ENCODE measurements at places on chromosomes 13 and 19.

GRCh38 chr19:49890349-49891311 is 6.1 kb downstream of the IL4I1 start:
- DNase-seq = peak; percentile 78

- peak; percentile 64 for DNase-seq
Observed at GRCh38 chr13:76677043-76677442, 209.2 kb downstream of the KCTD12 start.

- no peak for DNase-seq
Observed at GRCh38 chr13:108984251-108984920, 355.0 kb downstream of the MYO16 start.

- peak; percentile 99 for DNase-seq
Observed at GRCh38 chr19:13880059-13881043, 3.4 kb downstream of the NANOS3 start.

- DNase-seq = no peak
Observed at GRCh38 chr13:43573361-43573740, 213.4 kb downstream of the ENOX1 start.

DNA sequence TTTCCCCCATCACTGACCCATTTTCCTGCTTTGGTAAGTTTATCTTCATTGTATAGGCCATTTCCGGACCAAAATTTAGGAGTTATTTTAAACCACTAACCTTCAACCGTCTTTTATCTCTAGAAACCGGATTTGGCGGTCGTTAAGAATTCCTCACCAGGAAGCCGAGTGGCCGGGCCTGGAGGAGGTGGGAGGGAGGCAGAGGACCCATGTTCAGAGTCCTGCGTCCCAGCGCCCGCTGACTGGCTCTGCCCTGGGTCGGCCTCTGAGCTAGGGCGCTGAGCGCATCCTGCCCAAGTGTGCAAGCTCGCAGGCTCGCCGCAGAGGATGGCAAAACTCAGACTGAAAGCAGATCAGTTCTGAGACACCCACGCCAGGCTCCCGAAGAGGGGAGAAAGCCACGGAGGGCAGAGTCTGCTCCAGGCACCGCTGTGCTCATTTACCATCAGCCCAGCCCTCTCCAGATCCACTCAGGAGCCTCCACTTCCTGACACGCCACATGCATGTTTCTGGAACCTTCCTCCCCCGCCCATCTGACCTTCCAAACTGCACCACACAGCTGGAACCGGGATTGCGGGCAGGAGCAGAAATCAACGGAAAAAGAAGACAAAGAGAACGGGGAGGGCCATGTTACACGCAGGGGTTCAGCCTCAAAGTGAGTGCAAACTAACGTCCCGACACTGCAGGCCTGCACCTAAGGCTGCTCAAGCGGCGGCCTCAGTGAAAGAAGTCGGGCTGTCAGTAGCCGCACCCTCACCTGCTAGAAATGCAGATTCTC is 8.3 kb downstream of the COL4A1 start:
- DNase-seq = no peak

- peak; percentile 96 for DNase-seq
Observed at GRCh38 chr19:2032296-2032941, 16.9 kb upstream of the BTBD2 start.

- no peak for DNase-seq
Observed at GRCh38 chr19:21908066-21908465, 72.1 kb upstream of the ZNF43 start.

GRCh38 chr13:70814684-70815083 is 706.4 kb upstream of the KLHL1 start:
- DNase-seq = no peak

- no peak for DNase-seq
Observed at GRCh38 chr19:33545217-33545981, 23.8 kb upstream of the PEPD start.

DNA sequence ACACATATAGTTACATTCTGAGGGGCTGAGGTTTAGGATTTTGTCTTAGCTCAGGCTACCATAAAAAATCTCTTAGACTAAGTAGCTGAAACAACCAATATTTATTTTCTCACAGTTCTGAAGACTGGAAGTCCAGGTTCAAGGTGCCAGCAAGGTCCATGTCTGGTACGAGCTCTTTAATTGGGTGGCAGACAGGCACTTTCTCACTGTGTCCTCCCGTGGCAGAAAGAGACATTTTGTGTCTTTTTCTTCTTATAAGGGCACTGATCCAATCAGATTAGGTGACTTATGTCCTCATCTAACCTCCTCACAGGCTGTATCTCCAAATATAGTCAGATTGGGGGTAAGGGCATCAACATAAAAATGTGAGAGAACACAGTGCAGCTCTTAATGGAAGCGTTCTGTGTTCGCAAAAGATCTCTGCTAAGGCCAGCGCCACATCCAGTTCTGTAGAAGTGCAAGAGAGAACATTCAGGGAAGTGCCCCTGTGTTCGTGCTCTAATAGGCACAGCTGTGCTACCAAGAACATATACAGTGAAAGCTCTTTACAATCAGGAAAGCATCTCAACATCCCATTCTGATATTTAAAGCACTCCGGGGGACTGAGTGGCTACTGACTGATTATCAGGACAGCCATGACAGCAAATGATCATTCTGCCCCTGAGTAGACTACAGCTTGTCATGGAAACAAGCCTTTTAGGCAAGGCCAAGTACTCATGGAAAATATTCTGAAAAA is 819.2 kb downstream of the LIG4 start:
- no peak for DNase-seq

GRCh38 chr19:31518216-31519020 is 169.2 kb upstream of the TSHZ3 start:
- DNase-seq = no peak

- DNase-seq = no peak
Observed at GRCh38 chr13:22960827-22961226, 220.0 kb upstream of the SGCG start.

- peak; percentile 28 for DNase-seq
Observed at GRCh38 chr19:48481846-48482639, 12.9 kb downstream of the CYTH2 start.

DNA sequence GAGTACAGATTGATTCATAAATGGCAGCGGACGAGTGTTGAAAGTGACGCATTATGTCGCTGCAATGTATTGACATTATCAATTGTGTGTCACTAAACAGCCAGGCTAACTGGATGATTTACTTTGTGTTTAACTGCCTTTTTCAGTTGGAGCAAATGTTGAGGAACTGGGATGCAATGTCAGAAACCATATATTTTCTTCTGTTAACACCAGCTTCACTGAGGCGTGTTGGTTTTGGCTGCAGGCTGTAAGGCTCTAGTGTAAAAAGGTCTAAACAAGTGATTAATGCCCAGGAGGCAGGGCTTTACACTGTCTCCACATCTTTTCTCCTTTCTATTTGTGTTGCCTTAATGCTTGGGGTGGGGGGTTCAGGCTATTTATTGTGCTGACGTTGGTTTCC is 80.1 kb downstream of the GGACT start:
- DNase-seq = no peak

DNA sequence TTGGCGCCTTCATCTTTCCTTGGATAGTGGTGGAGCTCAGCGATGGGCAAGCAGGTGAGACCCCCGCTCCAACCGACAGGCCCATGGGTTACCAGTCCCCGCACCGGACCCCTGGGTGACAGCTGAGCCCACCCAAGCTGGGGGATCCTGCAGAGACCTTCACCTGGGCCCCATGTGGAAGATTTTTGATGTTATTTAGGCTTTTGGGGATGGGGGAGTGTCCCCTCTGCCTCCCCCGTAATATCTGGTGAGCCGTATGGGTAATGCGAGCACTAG is 4.9 kb upstream of the LILRA5 start:
- no peak for DNase-seq

- no peak for DNase-seq
Observed at GRCh38 chr19:53898636-53899341, 10.3 kb upstream of the CACNG7 start.

Data from stomach (tissue), 19 donors.